NCI-H526 treated with DMSO at 0.1 percent for 48 hours (cell line): ENCODE measurements at places on chromosomes 6 and 20.
A peak's percentile ranks its signal among the peaks of the same experiment; 100 is the strongest.

DNA sequence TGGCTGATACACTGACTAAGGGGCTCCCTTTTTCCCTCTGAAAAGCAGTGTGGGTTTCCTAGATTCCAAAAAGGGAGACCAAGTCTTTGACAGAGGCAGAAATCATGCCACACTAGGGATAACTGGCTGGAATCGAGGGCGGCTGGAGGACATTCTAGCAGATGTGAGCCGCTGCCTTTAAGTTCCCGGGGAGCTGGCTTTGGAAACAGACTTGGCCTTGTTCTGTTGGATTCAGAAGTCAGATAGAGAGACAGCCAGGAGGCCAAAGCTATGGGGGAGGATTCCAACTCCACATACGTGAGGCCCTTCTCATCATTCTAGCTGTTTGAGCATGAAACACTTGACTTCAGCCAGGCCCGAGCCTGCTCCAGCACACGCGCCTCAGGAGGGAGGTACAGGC, 109.9 kb upstream of the FOXC1 start:
- DNase-seq = no peak

GRCh38 chr6:40568062-40568708, 19.0 kb downstream of the LRFN2 start:
- DNase-seq = no peak

- DNase-seq = no peak
Measured at GRCh38 chr6:63899550-63899949, 263.9 kb downstream of the PHF3 start.

DNA sequence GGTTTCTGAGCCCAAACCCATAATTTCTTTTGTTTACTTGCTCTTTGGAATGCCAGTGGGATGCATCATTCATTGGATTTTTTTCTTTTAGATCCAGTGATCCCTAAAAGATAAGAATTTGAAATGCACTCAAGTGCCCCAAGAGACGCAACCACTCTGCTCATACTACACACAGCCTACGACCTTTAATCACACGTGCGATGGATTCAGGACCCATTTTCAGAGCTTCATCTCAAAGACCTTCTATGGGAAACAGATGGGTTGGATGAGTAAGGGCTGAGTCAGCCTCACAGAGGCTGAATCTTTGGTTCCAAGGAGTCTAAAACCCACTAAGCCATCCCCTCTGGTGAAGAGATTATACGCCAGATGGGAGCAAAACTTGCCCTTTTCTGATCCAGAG, 265.5 kb upstream of the EXOC2 start:
- no peak for DNase-seq

DNA sequence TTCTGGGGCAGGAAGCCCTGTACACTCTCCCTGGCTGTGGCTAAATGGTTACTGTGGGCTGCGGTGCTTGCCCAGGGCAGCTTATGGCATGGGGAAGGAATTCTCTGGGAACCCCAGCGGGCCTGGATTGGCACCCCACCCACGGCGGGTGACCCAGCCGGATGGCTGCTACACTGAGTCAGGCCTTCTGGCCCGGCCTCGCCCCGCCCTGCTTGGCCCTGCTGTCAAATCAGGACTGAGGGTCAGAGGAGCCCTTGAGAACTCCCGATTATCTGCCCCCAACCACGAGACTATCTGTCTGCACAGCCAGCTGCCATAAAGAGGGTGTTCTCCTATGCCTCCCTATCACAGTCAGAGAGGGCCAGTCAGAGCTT, 7.3 kb upstream of the ITPR3 start:
- DNase-seq = no peak

DNA sequence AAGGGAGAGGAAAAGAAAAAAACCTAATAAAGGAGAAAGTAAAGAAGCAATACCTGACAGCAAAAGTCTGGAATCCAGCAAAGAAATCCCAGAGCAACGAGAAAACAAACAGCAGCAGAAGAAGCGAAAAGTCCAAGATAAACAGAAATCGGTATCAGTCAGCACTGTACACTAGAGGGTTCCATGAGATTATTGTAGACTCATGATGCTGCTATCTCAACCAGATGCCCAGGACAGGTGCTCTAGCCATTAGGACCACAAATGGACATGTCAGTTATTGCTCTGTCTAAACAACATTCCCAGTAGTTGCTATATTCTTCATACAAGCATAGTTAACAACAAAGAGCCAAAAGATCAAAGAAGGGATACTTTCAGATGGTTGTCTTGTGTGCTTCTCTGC, 70.8 kb upstream of the RNF146 start:
- DNase-seq = no peak

DNA sequence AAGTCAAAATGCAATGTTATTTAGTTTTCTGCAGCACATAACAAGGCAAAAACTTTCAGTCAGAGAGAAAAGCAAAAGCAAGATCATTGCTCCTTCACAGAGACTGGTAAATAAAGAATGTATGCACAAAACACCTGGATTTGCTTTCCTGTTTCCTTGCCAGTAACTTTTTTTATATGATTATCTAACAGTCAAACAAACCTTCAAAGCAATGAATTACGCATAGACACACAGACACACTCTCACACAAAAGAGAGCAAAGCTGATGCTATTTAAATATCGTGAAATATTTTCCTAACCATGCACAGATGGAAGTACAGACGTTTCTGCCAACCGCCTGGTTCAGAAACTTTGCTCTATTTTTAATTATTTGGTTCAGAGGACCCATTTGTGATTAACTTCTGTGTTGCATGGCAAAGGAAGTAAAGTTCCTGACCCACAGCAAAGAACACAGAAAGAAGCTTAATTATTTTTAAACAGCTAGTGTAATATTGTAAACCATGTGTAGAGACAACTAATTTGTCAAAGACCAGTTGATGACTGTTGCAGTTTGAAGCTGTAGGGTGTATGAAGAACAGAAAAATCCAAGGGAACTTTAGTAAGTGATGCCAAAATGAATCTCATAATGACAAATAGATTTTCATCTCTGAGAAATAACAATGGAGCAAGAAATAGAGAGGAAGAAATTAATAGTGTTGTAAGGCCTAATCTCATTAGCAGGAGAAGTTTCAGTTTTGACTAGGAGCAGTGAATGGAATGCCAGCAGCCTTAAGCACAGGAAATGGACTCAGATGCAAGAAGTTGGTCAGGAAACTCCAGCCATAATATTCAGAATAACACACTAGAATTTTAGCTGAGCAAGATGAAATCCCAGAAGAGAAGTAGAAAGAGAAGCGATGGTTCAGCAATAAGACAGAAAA, 24.1 kb downstream of the ATXN1 start:
- DNase-seq = peak; percentile 80

GRCh38 chr6:125994670-125995488, 8.5 kb downstream of the TRMT11 start:
- no peak for DNase-seq

GRCh38 chr20:17849901-17850683, 118.5 kb downstream of the SNX5 start:
- no peak for DNase-seq

- DNase-seq = no peak
Measured at GRCh38 chr6:19465760-19466159, 371.4 kb upstream of the ID4 start.
